IPS DF 6.9 (cell line): ENCODE measurements at places on chromosomes 6 and 20.

DNA sequence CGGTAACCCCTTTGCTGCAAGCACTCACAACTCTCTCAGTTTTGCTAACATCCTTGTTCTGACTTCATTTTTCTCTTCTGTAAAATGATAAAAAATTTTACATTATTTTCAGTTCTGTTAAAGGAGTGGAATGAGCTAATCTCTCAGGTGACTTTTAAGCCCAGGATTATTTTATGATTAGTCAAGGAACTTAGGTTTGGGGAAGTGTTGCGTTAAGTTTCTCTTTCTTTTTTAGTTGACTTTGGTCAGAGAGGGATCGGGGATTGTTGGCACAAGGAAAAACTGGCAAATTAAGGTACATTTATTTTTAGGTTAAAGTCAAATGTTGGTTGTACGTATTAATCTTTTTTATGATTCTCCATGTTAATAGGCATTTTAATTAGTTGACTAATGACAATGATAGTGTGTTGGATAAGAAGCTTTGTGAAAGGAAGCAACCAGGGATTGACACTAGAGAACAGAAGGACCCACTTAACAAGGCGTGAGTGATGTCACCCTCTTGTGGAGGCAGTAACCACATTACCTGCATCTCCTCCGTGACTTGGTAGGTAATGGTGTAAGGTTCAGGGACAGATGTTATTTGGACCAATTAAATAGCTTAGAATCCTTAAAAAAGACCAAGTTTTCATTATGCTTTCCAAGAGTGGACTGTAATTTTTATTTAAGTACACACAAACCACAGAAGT, 31.6 kb downstream of the CD83 start:
- H3K27ac ChIP-seq = no peak overlapping the region
- no peak for DNase-seq
- no peak overlapping the region for H3K4me3 ChIP-seq
- H3K4me1 ChIP-seq = no peaks in the 10 kb centered on the region
- H3K36me3 ChIP-seq = no peaks in the 10 kb centered on the region

- H3K27ac ChIP-seq = no peak overlapping the region
- no peak overlapping the region for H3K4me3 ChIP-seq
- H3K4me1 ChIP-seq = no peaks in the 10 kb centered on the region
- no peak for DNase-seq
- H3K36me3 ChIP-seq = no peaks in the 10 kb centered on the region
These were observed 660.2 kb downstream of the HTR1B start for GRCh38 chr6:76803038-76803580.

GRCh38 chr20:7990385-7990784, 29.2 kb downstream of the TMX4 start:
- no peaks in the 10 kb centered on the region for H3K36me3 ChIP-seq
- no peak overlapping the region for H3K4me3 ChIP-seq
- no peaks in the 10 kb centered on the region for H3K4me1 ChIP-seq
- DNase-seq = no peak
- no peaks in the 10 kb centered on the region for H3K27me3 ChIP-seq

DNA sequence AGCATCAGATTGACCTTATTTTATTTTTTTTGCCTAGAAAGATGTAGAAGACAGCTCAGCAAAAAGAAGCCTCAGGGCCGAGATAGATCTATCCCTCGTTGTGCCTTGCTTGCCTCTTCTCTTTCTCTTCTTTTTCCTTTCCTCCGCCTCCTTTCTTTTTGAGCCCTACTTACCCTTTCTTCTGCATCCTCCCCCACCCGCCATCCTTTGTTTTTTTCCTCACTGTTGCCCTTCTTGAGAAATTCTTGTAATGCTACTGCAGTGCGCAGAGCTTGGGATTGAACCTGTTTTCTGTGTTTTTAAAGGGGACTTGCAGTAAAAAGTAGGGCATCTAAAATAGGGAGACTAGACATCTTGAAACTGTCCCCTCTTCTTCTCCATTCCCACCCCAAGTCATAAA, 18.6 kb downstream of the RALY start:
- no peak overlapping the region for H3K27ac ChIP-seq
- DNase-seq = no peak
- H3K27me3 ChIP-seq = no peaks in the 10 kb centered on the region
- peaks cover 6% of the 10 kb centered on the region for H3K4me1 ChIP-seq

- no peaks in the 10 kb centered on the region for H3K36me3 ChIP-seq
- H3K27ac ChIP-seq = no peak within 1 kb of the TSS
- no peak for DNase-seq
- no peaks in the 10 kb centered on the region for H3K27me3 ChIP-seq
- H3K4me1 ChIP-seq = peaks cover 3% of the 10 kb centered on the region
These were observed at the start of gene SMIM28 for GRCh38 chr6:138377844-138378243. SMIM28 (plus strand) TSS chr6:138377905; CDS start chr6:138378073, 168 bp downstream.

DNA sequence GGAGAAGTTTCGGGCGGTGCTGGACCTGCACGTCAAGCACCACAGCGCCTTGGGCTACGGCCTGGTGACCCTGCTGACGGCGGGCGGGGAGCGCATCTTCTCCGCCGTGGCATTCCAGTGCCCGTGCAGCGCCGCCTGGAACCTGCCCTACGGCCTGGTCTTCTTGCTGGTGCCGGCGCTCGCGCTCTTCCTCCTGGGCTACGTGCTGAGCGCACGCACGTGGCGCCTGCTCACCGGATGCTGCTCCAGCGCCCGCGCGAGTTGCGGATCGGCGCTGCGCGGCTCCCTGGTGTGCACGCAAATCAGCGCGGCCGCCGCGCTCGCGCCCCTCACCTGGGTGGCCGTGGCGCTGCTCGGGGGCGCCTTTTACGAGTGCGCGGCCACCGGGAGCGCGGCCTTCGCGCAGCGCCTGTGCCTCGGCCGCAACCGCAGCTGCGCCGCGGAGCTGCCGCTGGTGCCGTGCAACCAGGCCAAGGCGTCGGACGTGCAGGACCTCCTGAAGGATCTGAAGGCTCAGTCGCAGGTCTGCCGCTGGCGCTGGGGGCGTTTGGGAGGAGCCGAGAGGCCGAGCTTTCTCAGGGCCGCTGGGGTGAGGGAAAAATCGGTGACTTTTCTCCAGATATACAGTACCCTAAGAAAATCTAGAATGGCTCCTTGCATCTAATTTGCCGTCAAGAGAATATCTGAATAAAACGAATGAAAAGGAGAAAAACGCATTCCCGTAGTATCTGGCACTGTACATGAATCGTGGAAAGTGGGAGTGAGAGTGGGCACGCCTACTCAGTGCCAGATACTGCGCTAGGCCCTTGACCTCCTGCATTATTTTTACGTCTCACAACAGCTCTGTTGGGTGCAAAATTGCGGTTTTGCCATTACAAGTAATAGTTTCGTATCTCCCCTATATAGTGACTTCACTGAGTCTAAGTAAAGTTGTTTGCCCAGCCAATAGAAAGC, 1.0 kb downstream of the CALHM6 start:
- H3K27me3 ChIP-seq = peaks cover 13% of the 10 kb centered on the region; the same call in 1 of the 2 replicates
- H3K4me3 ChIP-seq = peak overlapping the region; percentile 43; the same call in 1 of the 2 replicates
- DNase-seq = peak; percentile 37
- no peaks in the 10 kb centered on the region; the same call in 1 of the 2 replicates for H3K4me1 ChIP-seq
- no peaks in the 10 kb centered on the region for H3K36me3 ChIP-seq

DNA sequence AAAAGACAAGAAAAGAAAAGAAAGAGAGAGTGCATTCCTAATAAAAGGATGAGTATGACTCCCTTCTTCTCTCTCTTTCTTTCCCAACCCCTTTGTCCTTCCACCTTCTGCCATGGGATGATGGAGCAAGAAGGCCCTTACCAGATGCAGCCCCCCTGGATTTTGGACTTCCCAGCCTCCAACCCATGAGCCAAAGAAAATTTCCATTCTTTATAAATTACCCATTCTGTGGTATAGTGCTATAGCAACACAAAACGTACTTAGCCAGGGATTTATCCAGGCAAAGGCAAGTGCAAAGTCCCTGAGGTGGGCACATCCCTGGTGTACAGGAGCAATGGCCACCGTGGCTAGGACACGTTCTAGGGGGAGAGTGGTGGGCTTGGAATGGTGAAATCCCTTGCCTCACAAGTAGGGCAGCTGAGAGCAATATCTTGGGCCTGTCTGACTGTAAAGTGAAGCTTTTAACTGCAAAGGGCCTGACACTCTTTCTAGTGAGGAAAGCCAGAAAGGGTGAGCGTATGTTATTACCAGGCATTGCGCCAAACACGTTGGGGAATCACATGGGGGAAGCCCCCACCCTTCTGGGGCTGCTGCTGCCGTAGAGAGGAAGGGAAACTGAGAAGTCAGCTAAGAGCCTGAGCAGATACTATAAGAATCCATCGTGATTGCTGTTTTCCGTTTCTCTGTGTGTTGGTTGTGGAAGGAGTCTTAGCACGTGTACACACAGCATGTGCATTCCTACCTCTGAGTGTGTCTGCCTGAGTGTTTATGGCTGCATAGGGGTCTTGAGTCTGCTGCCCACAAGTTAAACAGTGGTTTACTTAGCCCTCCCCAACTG, 50.7 kb upstream of the SIRPA start:
- H3K27ac ChIP-seq = no peak overlapping the region
- H3K27me3 ChIP-seq = no peaks in the 10 kb centered on the region
- no peak overlapping the region for H3K4me3 ChIP-seq
- no peak for DNase-seq

DNA sequence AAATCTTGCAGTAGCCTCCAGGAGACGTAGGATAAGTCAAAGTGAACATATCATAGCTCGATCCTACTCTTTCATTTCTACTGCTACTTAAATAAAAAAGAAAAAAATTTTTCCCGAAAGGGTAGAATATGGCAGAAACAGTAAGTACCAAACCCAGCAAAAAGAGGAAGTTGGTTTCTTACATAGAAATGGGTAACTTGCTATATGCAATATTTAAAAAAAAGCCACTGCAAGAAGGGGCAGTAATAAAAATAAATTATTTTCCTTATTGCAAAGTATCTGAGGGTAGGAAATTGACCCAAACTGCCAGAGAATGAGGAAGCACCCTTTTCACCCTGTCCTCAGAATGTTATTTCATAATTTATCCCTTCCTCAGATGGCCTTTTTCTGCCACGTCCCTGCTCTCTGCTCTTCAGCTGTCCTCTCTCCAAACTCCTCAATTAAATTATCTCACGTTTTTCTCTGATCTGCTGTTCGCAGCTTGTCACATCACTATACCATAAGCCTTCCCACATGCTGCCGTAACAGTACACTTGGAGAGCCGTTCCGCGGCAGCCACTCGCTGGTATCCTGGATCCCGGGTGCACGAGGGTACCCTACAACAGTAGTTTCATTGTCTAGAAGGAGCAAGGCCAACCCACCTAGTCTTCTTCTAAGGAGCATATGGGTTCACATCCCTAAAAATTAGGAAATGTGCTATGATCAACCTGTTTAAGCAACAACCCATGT, 149.6 kb downstream of the BACH2 start:
- H3K27me3 ChIP-seq = no peaks in the 10 kb centered on the region
- no peak for DNase-seq
- H3K4me1 ChIP-seq = no peaks in the 10 kb centered on the region

- no peak overlapping the region for H3K4me3 ChIP-seq
- no peaks in the 10 kb centered on the region for H3K27me3 ChIP-seq
- no peak for DNase-seq
- peaks cover 59% of the 10 kb centered on the region for H3K36me3 ChIP-seq
These were observed 11.2 kb downstream of the LEMD2 start for GRCh38 chr6:33777398-33778388.

DNA sequence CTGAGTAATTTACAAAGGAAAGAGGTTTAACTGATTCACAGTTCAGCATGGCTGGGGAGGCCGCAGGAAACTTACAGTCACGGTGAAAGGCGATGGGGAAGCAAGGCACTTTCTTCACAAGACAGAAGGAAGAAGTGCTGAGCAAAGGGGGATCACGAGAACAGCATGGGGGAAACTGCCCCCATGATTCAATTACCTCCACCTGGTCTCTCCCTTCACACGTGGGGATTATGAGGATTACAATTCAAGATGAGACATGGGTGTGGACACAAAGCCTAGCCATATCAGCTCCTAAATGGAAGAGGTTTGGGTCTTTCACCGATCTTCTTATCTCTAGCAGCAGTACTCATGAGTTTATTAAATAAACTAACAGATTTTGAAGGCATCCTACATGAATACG, 152.9 kb upstream of the RUNX2 start:
- H3K4me3 ChIP-seq = no peak overlapping the region
- no peak overlapping the region for H3K27ac ChIP-seq
- no peaks in the 10 kb centered on the region for H3K27me3 ChIP-seq

- no peak for DNase-seq
- H3K4me3 ChIP-seq = peak overlapping the region; percentile 74; the same call in 1 of the 2 replicates
- H3K4me1 ChIP-seq = peaks cover 26% of the 10 kb centered on the region
- no peak overlapping the region for H3K27ac ChIP-seq
These were observed 700 bp upstream of the LAMA5 start for GRCh38 chr20:62367633-62368391.

DNA sequence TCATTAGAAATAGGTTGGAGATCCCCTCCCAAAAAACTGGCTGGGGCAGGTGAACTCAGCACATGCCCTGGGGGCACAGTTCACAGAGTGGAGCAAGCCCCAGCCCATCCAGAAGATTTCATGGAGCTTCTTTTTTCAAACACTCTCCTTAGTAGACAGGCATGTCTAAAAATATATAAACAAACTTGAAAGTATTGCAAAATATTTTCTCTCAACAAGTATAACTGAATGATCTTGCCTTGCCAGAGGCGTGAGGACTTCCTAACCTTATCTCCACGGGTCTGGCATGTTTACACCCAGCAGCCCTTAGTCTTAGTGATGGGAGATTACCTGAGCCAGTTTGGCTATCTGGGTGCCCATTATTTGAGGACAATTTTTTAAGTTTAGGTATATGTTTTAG, 107.1 kb downstream of the QRSL1 start:
- H3K27me3 ChIP-seq = no peaks in the 10 kb centered on the region
- no peak overlapping the region for H3K4me3 ChIP-seq
- H3K4me1 ChIP-seq = 0 out of 2 replicates have a peak, but pooled peaks cover 1% of the 10 kb centered on the region
- no peak overlapping the region for H3K27ac ChIP-seq
- no peaks in the 10 kb centered on the region for H3K36me3 ChIP-seq

DNA sequence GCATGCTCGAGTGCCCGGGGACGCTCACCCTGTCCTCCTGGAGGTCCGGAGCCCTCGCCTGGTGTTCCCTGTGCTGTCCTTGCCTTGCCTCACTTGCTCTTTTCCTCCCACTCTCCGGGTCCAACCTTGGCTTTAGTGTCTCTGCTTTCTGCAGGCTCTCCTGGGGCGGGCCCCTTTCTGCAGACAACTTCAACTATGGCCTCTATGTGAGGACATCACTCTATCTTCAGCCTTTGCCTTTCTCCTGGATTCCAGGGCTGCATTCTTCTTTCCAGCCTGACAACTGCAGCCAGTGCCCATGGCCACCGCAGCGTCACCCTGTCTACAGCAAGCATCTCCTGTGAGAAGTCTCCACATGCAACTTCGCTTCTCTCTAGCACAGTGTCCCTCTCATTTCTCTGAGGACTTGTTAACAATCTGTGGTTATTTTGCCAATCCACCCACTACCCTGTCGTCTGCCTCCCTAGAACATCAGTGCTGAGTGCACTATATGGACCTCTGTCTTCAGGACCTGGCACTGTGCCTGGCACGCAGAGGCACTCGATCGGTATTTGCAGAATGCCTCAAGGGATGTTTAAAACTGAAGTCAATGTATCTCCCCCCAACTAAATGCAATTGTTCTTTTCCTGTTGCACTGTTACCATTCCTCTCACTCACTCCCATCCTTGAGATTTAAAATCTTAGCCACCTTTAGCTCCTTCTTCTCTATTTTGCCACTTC, 35.9 kb downstream of the FOXC1 start:
- H3K27me3 ChIP-seq = no peaks in the 10 kb centered on the region
- H3K4me1 ChIP-seq = no peaks in the 10 kb centered on the region
- H3K36me3 ChIP-seq = no peaks in the 10 kb centered on the region
- no peak for DNase-seq
- H3K4me3 ChIP-seq = no peak overlapping the region
